ENCODE measurements at places on chromosomes 6 and 20.

DNA sequence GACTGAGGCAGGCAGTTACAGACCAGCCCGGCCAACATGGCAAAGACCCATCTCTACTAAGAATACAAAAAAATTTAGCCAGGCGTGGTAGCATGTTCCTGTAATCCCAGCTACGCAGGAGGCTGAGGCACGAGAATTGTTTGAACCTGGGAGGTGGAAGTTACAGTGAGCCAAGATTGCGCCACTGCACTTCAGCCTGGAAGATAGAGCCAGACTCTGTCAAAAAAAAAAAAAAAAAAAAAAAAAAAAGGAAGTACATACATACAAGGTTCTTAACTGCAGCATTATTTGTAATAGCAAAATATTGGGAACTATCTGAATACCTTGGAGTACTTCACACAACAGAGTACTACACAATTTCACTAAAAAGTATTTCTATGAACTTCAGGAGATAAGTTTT is 183.5 kb upstream of the OLIG3 start:
- no peak for DNase-seq

DNA sequence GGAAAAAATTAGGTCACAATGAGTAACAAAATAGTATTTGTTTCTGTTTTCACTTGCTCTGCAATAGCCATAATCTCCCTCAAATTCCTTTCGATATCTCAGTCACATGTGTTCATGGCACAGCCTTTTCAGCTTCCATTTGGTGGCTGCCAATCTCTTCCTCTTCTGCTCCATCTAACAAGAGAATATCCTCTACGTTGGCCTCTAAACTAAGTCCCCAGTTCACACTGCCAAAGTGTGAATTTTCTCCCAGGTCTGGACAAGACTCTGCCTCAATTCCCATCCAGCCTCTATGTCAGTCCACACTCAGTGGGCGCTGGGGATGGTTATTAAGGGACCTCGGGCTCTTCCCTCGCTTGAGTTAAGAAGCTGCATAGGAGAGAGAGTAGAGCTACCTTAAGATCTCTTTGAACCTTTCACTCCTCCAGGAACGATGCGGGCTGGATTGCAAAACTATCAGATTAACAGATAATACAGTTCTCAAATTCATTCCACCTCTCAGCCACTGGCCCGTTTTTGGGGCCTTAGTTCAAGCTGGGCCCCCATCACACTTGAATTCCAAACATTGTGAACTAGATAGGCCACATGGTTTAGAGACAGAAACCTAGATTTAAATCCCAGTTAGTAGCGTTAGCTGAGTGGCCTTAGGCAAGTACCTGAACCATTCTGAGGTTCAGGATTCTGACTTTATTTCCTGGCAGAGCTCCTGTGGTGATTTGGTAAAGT is 250.2 kb upstream of the QKI start:
- no peak for DNase-seq

GRCh38 chr6:134446896-134447295 is 129.0 kb upstream of the SGK1 start:
- no peak for DNase-seq

DNA sequence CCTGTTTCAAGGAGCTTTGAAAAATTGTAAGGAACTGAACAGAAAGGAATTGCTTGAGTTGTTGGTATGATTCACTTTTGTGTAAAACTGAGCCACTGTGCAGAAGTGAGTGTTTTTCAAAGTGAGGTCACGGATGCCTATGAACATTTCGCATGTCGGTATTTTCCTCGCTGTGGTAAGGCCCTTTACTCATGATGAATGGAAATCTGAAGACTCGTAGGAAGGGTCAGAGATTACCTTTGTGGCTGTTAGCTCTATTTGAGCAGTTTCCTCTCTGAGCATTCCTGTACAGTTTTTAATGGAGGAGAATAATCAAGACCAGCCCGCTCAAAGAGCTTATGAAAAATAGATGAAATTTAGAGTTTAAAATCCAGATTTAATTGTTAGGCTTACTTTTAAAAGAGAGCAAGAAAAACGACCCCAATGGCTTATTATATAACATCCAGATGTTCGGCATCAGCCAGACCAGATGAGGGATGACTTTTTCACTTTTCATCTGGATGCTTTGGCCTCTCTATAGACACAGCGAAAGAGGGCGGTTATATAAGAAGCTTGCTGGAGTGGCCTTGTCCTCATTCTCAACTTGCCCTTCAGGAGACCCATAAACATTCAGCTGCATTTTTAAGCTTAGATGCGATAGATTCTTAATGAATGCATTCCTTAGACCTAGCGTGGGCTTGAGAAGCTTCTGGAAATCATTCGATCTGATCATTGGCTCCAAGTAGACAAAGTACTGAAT is 99.5 kb downstream of the CD83 start:
- DNase-seq, result peak; percentile 86

- DNase-seq, result no peak
Measured at GRCh38 chr6:170205534-170206316, 85.2 kb downstream of the DLL1 start.

- no peak for DNase-seq
Measured at GRCh38 chr20:6040958-6041807, 12.7 kb downstream of the LRRN4 start.

DNA sequence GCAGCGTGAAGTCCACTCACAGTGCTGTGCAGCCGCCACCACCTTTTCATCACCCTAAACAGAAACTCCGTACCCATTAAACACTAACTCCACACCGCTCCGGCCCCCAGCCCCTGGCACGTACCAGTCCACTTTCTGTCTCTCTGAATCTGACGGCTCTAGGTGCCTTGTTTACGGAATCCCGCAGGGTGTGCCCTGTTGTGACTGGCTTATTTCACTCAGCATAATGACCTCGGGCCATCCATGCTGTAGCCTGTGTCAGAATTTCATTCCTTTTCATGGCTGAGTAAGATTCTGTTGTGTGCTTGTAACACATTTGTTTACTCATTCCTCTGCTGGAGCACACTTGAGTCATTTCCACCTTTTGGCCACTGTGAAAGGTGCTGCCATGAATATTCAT is 18.0 kb downstream of the TCFL5 start:
- no peak for DNase-seq

DNA sequence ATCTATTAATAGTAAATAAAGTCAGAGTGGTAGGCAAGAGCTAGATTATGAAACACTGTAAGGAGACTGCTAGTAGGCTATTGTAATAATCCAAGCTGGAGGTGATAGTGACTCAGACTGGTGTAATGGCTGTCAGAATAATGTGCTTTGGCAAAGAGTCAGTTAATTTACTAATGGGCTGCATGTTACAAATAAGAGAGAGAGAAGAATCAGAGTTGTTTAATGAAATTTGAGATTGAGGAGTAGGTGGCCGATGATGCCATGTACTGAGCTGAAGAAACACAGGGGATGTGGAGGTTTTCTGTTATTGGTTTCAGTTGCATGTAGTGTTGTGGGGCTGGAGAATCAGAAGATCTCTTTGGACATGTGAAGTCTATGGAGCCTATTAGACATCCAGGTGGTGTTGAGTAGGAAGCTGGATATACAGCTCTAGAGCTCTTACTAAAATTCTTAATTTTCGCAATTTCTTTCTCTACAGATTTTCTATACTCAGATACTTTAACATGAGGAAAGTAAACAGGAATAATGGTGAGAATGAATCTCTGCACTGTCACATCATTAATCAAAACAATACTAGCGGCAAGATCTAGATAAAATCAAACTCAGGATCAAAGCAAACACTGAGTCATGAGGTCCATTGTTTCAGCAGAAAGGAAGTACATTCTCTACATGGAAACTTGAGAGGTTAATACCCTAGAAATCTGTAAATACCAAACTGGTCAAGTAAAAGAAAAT is 167.7 kb downstream of the SIM1 start:
- peak; percentile 20 for DNase-seq

GRCh38 chr6:82467338-82467737 is 103.7 kb downstream of the TPBG start:
- DNase-seq, result no peak

DNA sequence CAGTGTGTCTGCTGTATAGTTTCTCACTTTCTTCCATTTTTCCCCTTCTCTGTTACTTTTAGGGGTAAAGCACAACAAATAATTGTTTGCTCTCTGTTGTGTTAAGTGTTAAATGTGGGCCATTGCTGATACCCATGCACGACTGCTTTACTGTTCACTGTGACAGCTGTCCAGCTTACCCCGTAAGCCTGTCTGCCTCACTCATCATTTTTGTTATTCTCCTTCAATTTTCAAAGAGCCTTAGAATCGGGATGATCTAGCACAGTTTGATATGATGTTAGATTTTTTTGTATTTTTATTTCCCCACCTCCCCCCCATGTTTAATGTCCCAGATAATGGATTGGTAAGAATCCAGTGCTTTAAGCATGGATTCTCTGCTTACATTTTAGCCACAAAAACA is 41.2 kb upstream of the MLIP start:
- no peak for DNase-seq

Measured in NCI-H748 treated with DMSO at 0.1 percent for 48 hours (cell line).